Naive thymus-derived CD8-positive, alpha-beta T cell (primary cell): ENCODE measurements at places on chromosomes 16 and 17. TPM values are rescaled to one million over a fixed set of nuclear protein-coding genes. Genes with fewer than 3 reads are reported as not detected.

Gene ADAD2
- 0.21 TPM for polyA plus RNA-seq

Gene GCGR
- polyA plus RNA-seq = not detected

Gene DLX4
- polyA plus RNA-seq = not detected

Gene LGALS9B
- polyA plus RNA-seq = not detected

Gene MT1M
- not detected for polyA plus RNA-seq

Gene SHISA9
- polyA plus RNA-seq = not detected

Gene HS3ST3B1
- polyA plus RNA-seq = 9.2 TPM

Gene PLCG2
- 0.19 TPM for polyA plus RNA-seq
